ENCODE measurements at places on chromosomes 13 and 19. TPM values are rescaled to one million over a fixed set of nuclear protein-coding genes. Genes with fewer than 3 reads are reported as not detected.

- DNase-seq: no peak
These were observed 39.9 kb downstream of the MBNL2 start for GRCh38 chr13:97262058-97262457.

DNA sequence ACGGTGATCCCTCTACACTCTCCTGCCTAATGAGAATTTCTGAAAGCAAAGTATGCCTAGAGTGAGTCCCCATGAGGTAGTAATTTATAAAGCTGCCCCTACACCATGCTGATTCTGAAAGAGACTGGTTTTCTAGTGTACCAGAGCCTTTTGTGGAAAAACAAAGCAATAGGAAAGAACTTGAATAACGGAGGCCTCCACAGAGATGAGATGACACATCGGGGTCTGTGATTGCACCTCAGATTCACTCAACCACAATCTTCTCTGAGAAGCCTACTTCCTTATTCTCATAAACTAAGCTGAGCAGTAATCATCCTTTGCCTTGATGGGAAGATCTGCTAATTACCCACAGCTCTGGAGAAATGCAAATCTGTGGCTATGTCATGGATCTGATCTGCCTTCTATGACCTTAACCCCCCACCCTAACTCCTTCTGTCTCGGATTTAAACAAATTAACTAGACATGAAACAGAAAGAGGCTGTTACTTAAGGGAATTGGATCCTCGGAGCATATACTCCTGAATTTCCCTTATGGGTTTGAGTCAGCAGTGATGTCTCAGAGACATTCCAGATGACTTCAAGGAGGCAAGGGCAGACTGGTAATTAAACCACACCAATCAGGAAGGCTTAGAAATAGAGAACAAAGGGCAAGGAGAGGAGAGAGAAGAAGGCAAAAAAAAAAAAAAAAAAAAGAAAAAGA lies 128.0 kb downstream of the DCT start:
- no peak for DNase-seq

- no peak for DNase-seq
These were observed 8.7 kb upstream of the INSL3 start for GRCh38 chr19:17829855-17830566.

The ZNF610 gene
- total RNA-seq: 2.5 TPM

The GNG7 gene
- total RNA-seq: not detected

The LILRA1 gene
- total RNA-seq: not detected

- peak; percentile 99 for DNase-seq
These were observed at the start of gene ZNF57 for GRCh38 chr19:2900296-2901252. TSS of gene ZNF57 (plus strand) at chr19:2900928. CDS start at chr19:2901046, 118 bp downstream.

The OVOL3 gene
- not detected for total RNA-seq

The PSPC1 gene
- total RNA-seq: 33.2 TPM

DNA sequence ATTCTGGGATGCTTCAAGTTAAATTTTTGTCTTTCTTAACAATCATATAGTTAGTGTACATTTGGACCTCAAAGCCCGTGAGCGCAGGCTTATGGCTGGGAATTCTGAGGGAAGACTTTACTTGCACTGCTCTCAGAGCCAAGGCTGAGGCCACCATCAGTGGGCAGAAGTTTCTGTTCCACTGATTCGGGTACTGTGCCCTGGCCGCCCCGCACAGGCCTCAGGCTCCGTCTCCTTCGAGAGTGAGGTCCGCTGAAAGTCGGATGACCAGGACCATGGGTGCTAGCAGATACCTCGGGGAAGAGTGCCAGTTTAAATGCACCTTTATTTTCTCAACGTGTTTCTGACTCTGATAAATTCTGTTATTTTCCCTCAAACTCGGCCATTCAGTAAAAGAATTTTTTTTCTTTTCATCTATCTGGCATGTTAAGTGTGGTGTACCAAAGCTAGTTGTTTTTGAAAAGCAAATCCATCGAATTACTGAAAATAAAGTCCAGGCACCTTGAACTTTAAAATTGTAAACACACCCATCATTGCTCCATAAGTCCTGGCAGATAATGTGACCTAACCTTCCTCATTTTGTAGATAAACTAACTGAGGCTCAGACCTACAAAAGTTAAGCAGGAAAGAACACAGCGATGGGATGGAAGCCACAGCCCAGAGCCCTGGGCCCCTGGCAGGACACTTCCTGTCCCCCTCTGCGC lies 126.7 kb downstream of the SOX1 start:
- DNase-seq: no peak

DNA sequence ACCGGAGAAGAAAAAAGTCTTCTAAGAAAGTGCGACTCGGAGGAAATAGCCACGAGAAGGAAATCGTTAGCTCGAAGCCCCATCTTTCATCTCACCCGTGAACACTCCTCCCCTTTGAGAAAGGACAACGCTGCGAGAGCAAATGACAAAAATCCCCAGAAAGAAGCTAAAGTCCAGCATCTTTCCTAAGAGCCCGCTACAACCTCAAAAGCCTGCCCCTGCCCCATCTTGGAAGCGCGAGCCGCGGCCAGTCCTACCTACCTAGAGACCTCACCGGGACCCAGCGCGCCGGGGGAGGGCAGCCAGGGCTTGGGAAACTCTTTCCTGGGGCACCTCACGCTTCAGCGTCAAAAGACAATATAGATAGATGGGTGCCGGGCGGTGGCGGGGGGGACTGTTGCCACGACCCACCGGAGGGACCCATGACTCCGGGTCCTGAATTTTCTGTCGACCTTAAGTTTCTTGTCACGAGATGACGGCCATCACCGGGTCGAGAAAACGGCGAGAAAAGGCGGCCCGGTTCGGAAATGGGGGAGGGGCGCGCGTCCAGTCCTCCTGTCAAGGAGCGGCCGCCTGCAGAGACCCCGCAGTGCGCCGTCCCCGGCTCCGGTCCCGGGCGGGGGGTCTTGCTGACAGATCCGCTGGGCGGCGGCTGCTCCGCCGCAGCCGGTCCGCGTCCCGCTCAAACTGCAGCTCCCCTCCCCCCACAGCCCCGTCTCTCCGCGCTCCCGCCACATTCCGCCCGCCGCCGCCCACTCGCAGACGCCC lies 65.9 kb downstream of the KCNRG start:
- peak; percentile 66 for DNase-seq

The URAD gene
- total RNA-seq: not detected

GRCh38 chr13:111961236-111961635 lies 105.7 kb upstream of the SOX1 start:
- DNase-seq: no peak

The IGFL3 gene
- not detected for total RNA-seq

DNA sequence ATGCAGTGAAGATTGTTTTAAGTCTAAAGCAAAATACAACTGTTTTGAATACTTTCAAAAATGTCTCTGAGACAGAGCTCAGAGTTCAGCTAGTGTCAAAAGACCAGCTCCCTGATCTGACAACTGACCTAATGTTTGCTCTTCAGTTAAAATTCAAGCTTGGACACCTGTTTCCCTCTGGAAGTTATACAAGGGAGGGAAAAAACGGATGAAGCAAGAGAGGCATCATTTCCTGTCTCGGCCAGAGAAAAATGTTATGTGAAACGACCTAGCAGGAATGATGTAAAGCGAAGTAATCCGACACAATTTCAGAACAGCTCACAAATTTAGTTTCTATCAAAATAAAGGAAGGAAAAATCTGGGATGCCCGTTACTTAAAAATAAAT lies 59.4 kb downstream of the ZAR1L start:
- no peak for DNase-seq

DNA sequence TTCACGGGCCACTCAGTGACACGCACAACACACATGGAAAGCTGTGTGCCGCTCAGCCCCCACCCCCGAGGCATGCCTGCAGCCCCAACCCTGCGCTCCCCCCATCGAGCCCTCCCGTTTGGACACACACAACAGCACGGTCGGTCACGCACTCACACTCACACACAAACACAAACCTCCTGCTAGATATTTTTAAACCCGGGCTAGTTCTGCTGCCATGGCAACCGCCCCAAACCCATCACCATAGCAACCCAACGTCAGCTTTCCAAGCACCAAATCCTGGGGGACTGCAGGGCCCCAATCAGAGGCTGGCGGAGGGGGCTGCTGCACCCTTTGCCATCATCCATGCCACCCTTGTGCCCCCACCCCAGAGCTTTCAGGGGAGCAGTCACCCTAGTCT lies 2.5 kb upstream of the NOVA2 start:
- no peak for DNase-seq

- DNase-seq: no peak
These were observed 3.6 kb downstream of the FAM187B start for GRCh38 chr19:35224681-35225571.

- DNase-seq: no peak
These were observed 198.1 kb upstream of the CSNK1A1L start for GRCh38 chr13:37303606-37304005.

DNA sequence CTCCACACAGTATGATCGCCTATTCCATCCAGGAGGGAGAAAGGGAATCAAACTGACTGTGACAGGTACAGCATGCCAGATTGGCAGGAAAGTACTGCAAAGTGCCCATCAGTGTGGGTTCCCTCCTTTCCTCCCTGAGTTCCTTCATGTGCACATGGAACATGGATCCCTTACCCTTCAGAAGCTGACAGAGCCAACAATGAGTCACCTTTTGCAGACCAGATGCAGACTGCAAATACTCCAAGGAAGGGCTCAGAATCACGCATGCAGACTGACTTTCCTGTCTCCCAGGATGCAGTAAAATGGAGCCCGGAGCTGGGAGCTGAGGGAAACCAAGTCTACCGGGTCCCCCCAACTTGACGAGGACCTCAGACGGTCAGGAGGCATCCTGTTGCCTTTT lies 41.8 kb downstream of the SACS start:
- no peak for DNase-seq

The CD209 gene
- not detected for total RNA-seq

The CEBPA gene
- total RNA-seq: not detected

- peak; percentile 95 for DNase-seq
These were observed 28.3 kb downstream of the ZNF507 start for GRCh38 chr19:32373585-32374295.

- DNase-seq: no peak
These were observed 278.1 kb downstream of the DNAJC15 start for GRCh38 chr13:43301346-43301969.

All from SJSA1 (cell line).